ENCODE measurements at places on chromosomes 7 and 10.

DNA sequence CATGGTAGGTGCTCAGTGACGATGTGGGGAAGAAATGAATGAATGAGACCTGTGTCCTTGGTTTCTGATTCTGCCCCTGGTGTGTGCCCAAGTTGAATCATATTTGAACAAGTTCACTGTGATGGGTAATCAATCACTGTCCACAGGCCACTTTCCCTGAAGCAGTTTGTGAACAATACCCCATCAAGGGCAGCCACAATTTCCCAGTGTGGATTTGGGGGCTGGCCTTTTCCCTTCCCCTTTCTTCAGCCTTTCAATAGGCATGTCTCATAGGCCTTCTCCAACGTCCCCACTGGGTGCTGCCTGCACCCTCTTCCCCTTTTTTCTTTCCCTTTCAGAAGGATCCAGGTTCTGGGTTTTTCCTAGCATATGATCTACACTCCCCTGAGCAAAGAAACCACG, 64.7 kb downstream of the CREB5 start:
- DNase-seq: no peak

DNA sequence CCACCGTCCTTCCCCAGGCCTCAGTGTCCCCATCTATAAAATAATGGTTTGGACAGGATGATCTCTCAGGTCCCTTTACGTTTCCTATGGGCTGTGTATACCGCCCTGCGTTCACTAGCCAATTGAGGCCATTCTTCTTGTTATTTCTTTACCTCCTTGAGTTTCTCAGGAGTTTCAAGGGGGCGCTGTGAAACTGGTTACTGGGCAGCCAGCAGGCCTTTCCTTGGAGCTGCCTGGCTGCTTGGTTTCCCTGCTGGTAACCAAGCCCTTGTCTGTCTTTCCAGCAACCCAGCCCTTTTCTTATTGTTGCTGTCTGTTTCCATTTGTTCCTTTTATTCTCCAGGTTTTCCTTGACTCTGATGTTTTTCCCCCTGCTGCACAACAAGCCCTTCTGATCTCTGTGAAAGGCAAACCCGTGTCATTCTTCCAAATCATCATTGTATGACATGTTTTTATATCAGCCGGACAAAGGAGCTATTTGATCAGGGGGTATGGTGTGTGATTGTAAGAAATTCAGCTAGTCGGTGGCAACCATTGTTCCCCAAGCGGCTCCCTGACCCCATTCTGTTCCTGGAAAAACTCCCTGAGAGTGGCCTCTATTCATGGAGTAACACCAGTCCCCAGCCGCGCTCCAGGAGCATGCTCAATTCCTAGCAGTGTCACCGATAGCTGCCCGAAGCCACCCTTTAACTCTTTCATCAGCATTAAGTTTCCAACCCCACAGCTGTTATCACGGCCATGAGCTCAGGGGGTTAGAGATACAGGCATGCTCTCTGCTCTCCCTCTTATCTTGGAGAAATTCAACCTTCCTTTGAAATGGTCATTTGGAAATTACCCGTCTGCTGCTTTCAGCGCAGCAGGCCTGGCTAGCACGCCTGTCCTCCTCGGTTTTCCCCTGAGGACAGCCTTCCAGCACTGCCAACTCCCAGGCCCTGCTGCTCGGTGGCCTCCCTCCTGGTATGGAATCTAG, 26.6 kb downstream of the FGF8 start:
- no peak for DNase-seq

DNA sequence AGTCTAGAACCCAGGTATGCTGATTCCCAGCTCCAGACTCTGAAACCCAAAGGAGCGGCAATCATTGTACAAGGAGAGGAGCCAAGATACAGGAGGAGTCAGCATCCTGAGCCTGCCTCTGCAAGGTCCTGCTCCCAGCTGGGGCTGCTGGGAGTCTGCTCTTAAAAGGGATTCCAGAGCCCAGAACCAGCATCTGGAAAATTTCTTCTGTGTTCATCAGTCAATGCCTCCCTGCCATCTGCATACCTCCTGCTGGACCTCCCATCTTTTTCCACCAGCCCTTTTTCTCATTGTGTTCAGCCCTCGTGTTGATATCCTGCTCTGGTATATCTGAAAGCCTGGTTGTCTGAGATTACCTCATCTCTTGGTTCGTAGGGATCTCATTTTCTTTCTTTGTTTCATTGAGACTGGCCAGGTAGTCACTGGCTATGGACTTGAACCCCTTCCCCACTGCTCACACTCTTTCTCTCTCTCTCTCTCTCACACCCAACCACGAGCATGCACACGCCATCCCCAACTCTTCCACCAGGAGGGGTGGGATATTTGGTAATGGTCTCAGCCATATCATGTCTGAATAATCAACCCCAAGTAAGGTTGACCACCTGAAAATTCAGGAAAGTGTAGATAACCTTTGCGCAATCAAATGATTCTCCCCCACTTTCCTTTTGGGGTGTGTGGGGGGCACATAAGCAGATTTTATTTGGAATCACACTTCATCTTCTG, 608.8 kb downstream of the LRMDA start:
- DNase-seq: no peak

- DNase-seq: peak; percentile 84
Measured at GRCh38 chr7:155738652-155739537, 73.4 kb downstream of the SHH start.

DNA sequence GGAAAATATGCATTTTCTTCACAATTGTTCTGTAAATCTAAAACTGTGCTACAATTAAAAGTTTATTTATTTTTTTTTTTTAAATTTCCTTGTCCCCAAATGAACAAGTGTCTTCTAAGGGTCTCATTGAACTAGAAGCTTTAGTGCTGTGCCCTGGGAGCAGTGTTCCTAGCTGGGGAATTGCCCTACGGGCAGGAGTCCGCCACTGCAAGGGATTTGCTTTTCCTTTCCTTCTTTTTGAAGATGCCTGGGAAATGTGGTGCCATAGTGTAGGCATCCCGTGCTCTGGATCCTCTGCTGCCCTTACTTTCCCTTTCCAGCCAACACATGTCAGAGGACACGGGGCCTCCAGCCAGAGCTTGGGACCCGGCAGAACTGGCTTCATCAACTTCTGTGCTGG, 177.1 kb upstream of the CTBP2 start:
- DNase-seq: no peak

DNA sequence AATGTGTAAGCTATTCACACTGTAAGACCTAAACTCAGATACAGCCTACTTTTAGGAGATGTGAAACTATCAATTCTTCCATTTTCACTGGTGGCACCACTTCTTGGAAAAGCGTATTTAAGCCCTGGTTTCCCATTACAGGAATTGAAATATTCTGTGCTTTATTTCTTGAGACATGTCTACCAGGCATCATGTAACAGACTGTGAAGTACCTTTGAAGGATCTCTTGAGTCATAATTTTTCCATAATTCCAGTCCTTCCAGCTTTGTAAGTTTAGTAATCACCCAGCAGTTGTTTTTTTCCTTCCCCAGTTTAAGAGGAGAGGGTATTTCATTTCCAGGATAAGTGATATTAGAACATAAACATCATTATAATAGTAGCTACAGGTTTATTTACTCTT, 186.0 kb upstream of the PRPS1L1 start:
- DNase-seq: no peak

DNA sequence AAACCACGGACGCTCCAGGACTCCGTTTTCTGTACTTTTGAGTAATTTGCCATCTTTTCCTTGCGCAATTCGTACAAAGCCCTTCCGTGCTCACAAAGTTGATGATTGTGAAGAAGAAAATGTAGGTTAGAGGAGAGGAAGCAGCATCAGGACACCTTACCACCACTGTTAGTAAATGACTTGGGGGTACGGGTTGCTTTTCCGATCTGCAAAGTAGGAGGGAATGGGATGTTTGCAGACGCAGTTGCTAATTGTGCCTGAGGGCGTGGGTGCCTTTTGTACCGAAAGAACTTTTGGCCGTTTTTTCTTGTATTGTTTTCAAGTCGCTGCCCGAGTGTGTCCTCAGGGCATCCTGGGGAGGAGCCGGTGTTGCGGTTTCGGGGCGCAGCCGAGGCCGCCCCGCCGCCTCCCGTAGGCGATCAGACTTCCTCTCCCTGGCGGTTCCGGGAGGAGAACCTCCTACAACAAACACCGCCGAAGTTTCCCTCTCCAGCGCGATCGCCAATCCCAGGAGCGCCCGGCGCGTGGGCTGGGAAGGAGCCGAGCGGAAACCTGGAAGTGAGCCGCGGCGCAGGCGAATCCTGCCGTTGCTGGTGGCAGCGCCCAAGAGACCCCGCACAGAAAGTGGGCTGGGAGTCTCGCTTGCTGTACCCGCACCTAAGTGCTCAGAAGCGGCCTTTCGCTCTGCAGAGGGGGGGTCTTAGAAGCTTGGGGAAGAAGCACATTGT, 1.0 kb downstream of the PRR15 start:
- DNase-seq: no peak

DNA sequence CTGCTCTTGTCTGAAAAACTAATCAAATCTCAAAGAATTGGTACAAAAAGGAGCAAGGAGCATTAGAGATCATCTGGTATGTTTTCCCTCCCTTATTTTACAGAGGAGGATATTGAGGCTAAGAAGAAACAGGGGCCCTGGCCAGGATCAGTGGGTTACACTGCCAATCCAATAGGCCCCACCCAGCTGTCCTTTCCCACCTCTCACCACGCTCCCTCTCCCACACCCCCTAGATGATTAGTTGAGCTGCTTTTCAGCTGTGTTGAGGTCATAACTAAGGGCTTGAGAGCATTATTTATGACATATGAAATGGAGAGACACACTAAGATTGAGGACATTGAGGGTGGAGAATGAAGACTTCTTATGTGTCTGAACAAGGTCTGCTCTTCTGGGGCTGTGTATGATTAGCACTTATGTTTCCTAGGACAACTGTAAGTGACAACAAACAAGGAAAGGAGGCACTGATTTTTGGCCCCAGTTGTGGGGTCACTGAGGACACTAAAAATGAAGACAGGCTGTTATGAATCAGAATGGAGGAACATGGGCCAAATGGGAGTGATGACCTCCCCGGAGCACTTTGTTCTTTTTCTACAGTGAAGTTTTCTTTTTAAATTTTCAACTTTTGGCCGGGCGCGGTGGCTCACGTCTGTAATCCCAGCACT, 26.5 kb downstream of the VWA2 start:
- no peak for DNase-seq

DNA sequence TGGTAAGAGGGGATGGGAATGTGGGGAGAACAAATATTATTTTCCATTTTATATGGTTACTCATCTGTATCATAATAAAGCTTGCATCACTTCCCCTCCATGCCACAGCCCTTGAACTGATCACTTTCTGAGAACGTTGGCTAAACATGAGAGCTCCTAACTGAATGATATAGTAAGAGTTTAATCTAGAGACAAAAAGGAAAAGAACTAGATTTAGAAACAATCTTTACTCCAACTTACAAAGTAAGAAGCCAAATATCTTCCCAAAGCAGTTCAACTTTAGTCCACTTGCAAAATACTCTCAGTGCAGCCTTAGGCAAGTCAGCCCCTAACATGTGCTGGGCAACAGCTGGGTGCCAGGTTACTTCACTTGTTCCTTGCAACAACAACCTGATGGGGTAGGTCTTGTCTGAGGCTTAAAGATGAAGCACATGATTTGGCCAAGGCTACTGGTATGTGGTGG, 20.3 kb downstream of the SMURF1 start:
- no peak for DNase-seq

DNA sequence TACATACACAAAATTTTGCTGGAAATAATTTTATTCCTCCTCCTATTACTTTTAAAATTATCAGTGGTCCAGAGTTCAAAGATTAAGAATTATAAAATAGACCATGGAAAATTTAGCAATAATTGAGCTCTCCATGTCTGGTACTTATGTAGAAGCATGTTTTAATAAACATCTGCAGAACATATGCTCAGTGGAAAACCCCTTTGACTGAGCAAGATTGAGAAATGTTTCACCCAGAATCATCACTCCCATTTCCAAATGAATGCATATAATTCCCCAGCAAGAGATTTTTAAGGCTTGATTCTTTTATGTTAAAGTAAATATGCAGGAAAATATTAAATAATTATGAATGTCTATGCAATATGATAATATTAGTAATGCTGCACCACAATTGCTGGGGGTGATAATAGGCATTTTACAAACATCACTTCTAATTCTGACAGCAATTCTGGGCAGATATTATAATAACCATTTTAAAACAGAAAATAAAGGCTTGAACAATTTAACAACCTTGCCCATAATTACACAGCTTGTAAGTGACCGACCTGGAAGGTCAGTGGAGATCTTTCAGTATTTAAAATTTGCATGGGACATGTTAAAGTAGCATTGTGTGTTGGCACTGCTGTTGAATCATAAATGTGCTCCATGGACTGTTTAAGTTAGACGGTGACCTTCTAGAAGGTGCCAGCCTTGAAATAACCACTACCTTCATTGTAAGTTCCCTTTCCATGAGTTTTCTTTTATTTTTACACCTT, 45.6 kb upstream of the TES start:
- no peak for DNase-seq

GRCh38 chr7:386385-386784, 96.4 kb downstream of the FOXL3 start:
- no peak for DNase-seq

GRCh38 chr7:20466543-20467021, 135.9 kb downstream of the ITGB8 start:
- no peak for DNase-seq

- DNase-seq: no peak
Measured at GRCh38 chr7:55474944-55475854, 97.1 kb downstream of the VOPP1 start.

- no peak for DNase-seq
Measured at GRCh38 chr10:24524314-24524713, 199.4 kb downstream of the ARHGAP21 start.

- no peak for DNase-seq
Measured at GRCh38 chr7:107014387-107015023, 30.0 kb upstream of the PRKAR2B start.

DNA sequence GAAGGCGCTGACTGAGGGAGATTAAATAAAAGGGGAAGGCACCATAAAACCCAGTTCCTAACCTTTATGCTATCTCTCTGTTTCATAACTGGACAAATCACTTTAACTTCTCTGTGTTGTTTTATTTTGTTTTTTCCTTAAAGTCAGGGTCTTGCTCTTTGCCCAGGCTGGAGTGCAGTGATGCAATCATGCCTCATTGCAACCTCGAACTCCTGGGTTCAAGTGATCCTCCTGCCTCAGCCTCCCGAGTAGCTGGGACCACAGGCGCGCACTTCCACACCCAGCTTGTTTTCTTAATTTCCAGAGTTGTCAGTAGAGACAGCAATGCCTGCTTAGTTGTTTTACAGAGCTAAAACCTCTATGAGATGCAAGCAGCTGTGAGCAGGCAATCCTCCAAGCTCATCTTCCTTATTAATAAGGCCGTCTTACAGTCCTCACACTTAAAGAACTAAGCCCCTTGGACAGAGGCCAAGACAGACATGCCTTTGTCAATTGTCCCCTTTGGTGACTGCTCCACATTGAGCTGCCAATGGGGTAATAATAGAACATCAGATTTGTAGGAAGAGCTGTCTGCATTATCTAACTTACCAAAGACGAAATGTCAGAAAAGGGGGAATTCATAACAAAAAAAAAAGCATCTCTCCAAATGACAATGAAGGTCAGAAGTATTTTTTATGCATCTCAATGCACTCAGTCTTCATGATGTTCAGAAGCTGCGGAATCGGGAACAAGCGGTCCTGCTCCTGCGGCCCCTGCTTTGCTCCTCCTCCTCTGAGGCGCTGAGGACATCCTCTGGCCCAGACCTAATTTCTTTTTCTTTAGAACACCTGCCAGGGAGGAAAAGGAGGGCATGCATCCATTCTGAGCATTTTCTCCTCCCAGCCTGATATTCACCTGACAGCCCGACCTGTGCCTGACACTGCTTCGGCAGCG, 62.7 kb upstream of the RNF32 start:
- no peak for DNase-seq
